ENCODE measurements at places on chromosomes 1 and 21.

- no peak for DNase-seq
Measured at GRCh38 chr21:16070207-16070651, 340.4 kb downstream of the USP25 start.

DNA sequence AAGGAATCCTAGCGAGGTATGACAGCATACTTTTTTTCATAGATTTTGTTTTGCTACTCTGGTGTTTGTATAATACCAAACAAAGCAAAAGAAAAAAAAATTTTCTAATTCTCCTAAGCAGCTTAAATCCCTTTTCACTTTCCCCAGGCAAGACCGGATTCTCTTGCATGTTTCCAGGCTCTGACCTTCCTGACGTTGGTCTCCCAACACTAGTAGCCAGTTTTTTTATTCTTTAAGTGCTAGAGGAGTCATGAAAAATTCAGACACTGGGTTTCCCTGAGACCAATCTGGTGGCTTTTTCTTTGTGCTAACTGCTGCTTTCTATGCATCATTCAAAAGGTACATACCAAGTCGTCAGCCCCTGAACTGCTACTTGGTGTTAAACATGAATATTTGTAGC lies 111.4 kb downstream of the ZNF326 start:
- DNase-seq: no peak

DNA sequence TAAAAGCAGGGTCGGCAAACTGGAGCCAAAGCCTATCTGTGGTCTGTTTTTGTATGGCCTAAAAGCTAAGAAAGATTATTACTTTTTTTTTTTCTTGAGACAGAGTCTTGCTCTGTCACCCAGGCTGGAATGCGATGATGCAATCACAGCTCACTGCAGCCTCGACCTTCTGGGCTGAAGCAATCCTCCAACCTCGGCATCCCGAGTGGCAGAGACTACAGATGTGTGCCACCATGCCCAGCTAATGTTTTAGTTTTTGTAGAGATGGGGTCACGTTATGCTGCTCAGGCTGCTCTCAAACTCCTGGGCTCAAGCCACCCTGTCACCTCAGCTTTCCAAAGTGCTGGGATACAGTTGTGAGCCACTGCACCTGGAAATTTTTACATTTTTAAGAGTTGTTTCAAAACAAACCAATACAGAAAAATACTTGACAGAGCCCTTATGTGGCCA lies 6.5 kb upstream of the GLRX2 start:
- peak; percentile 89 for DNase-seq

- DNase-seq: no peak
Measured at GRCh38 chr1:30664103-30664755, 59.2 kb downstream of the MATN1 start.

DNA sequence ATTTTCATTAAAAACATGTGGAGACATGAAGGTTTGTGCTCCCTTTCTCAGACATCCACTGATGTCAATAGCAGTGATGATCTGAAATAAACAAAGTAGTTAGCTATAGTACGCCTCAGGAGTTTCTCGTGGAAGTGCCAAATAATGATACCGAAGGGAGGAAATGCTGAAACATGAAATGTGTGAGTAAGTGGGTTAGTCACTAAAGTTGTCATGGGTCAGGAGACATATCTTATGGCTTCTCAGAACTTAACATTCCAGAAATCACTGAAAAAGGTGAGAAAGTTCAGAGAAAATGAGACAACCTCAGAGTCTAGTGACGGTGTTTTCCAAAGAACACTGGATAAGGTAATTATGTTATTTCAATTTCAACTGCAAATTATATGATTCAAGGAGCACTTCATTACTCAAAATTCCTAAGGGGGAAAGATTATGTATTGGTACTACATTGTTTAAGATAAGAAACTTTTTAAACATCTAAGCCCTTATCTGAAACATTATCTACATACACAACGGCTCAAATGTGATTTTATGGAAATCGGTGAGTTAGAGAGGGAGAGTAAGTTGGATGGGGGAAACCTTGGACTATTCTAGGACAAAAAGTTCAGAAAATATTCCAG lies 20.6 kb downstream of the NIBAN1 start:
- peak; percentile 95 for DNase-seq

- DNase-seq: no peak
Measured at GRCh38 chr1:14728516-14728915, 130.0 kb downstream of the KAZN start.

DNA sequence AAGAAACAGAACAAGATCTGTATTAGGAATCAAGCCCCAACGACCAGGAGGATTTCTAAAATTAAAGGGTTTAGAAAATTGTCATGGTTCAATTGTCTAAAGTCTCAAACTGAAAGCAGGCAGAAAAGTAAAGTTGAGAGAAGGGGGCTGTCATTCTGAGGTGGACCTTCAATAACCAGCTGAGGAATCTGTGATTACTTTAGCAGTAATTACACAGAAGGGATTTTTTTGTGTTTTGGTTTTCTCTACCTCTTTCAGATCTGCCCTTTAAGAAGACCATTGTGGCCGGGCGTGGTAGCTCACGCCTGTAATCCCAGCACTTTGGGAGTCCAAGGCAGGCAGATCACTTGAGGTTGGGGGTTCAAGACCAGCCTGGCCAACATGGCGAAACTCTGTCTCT lies 17.4 kb downstream of the AIDA start:
- DNase-seq: no peak

- DNase-seq: no peak
Measured at GRCh38 chr1:15305468-15305770, 58.4 kb downstream of the FHAD1 start.

GRCh38 chr1:7325254-7325653 lies 445.8 kb upstream of the VAMP3 start:
- no peak for DNase-seq

DNA sequence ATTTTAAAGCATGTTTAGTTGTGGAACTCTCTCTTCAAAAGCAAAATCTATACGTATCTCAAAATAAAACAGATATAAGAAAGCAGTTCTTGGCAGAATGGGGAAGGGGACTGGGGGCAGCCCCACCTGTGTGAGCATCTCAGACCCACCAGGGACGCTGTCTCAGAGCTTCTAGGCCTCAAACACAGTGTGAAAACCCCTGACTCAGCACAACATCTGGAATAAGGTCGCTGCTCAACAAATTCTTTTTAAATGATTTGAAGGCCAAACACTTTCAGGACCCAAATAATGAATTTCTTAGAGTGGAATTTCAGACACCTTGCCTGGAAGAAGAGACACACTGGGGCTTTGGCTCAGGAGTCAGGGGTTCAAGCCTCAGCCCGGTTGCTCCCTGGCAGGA lies 27.1 kb upstream of the GRHL3 start:
- DNase-seq: no peak

GRCh38 chr1:52239708-52240001 lies 97.8 kb downstream of the ZFYVE9 start:
- DNase-seq: no peak

DNA sequence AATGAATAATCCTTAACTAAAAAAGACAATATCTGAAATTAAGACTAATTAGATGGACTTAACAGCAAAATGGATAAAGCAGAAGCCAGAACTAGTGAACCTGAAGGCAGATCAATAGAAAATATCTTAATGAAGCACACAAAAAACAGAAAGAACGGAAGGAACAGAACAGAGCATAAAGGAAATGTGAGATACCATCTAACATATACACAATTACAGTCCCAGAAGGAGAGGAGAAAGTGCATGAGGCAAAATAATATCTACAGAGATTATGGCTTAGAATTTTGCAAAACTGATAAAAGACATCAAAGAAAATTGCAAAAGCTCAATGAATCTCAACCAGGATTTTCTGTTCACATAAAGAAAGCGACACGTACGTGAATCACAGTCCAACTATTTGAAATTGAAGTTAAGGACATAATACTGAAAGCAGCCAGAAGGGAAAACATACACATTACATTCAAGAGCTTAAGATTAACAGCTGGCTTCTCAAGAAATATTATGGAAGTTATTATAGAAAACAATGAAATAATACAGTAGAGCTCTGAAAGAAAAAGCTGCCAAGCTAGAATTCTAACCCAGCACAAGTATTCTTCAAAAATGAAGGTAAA lies 182.0 kb downstream of the CDC42BPA start:
- no peak for DNase-seq

- DNase-seq: no peak
Measured at GRCh38 chr1:119227456-119227855, 87.0 kb upstream of the WARS2 start.

DNA sequence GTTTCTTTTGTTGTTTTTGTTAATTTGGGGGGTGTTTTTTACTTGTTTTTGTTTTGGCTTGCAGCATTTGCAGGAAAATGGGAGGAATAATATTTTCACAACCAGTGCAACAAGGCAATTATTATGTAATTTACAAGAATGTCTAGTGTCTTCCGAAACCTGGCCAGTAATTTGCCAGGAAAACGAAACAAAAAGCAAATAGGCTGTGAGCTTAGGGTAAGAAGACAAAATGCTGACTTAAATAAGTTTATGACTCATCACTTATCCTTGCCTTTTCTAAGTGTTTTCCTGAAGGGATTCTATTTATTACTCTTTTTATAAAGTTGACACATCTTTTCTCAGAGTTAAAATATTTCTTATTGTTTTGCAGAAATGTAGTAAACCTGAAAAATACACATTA lies 49.8 kb downstream of the KCNT2 start:
- peak; percentile 57 for DNase-seq

GRCh38 chr1:42753070-42753469 lies 13.0 kb upstream of the CLDN19 start:
- peak; percentile 51 for DNase-seq

DNA sequence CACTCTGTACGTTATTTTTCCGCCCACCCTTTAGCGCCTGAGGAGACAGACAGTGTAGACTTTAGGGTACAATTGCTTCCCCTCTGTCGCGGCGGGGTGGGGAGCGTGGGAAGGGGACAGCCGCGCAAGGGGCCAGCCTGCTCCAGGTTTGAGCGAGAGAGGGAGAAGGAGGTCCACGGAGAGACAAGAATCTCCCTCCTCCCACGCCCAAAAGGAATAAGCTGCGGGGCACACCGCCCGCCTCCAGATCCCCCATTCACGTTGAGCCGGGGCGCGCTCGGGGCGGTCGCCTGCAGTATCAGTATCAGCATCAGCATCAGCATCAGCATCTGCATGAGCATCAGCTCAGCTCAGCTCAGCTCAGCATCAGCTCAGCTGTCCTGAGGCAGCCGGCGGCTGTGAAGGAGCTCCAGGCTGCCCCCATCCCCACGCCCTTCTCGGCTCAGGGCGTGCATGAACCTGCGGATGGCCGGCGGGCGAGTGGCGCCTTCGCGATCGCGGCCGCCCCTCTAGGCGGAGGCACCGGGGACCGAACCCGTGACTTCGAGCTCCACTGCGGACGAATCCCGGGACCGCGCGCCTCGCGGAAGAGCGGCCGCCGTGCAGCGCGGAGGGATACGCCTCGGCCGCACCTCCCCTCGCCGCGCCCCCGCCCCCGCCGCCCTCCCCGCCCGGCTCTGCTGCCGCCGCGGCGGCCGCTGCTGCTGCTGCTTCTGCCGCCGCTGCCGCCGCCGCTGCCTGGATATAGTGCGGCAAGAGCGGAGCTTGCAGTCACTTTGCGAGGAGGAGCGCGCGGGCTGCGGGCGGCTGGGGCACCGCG lies at the start of gene NCAM2:
TSS of gene NCAM2 (plus strand) at position 774 of the 820 bp plus-strand sequence.
- peak; percentile 57 for DNase-seq

DNA sequence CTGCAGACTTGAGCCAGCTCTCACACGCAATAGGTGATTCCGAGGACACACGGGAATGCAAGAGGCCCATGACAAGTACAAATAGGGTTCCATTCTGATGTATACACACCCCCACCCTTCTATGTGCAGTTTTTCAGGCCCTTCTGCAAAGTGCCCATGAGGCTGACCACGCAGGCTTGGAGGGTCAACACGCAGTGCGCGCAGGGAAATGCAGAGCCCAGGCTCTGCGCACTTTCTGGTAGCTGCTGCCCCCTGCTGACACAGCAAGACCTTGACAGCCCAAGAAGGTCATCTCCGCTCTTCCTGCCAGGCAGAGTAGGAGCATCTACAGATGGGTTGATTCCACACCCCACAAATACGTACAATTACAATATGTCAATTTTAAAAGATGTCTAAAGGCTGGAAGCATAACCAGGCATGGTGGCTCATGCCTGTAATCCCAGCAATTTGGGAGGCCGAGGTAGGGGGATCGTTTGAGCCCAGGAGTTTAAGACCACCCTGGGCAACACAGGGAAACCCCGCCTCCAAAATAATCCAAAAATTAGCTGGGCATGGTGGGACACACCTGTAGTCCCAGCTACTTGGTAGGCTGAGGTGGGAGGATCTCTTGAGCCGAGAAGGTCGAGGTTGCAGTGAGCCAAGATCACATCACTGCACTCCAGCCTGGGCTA lies 18.5 kb downstream of the SH3BP5L start:
- DNase-seq: peak; percentile 42

GRCh38 chr1:228152918-228153258 lies 3.2 kb downstream of the GJC2 start:
- DNase-seq: no peak

GRCh38 chr1:55322842-55323241 lies 107.7 kb upstream of the USP24 start:
- no peak for DNase-seq

DNA sequence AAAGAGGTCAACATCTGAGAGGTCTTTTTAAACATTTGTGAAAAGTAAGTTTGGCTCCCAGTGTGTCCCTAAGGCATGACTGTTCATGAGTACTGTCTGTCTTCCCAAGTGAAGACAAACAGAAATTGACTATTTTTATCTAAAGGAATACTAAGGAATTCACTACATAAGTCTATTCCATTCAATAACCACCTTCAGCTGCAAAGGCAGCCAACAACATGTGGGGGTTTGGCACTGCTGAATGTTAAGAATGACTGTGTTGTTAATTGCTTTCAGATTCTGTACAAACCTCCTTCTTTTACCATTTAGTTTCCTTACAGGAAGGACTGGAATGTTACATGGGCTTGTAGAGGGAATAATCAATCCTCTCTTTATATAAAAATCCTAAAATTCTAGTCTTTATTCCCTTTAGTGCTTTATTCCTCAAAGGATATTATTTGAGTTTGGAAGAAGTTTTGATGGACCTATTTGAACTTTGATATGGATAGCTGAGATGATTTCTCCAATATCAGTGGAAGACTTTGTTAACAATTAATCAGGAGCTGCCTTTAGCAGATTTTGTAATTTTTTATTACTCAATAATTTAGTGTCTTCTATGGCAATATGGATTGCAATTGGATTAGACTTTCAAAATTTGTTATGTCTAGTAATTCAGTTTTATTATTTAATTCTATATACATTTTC lies 201.7 kb upstream of the CHRM3 start:
- DNase-seq: no peak

DNA sequence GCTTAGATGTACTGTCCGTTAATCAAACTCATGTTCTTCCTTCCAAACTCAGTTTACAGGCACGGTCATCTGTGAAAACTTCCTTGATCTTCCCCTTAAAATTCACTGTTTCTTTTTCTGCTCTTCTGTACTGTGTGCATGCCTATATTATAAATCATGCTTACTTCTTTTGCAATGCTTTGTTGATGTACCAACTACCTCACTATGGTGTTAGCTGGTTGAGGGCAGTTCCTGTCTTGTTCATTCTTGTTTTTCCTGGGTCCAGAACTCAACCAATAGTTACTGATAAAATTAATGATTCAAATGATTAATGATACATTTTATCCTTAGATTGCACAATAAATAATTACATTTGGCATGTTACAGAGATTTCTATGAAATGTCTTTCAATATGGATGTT lies 163.8 kb downstream of the CHRM3 start:
- peak; percentile 78 for DNase-seq
